ENCODE measurements at places on chromosomes 12 and 14.

DNA sequence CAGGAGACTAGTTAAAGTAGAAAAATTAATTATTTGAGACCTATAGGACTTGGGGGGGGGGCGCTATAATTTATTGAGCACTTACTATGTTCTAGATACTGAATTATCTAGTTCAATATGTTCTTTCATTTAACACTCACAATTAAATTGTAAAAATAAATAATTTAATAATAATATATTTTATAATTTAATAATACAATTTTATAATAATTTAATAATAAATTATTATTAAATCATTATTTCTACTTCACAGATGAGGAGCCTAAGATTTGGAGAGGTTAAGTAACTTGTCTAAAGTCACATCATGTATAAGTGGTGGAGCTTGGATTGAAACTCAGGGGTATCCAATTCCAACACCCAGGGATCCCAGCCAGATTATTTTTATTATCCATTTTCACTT, 98.8 kb upstream of the CCDC175 start:
- H3K36me3 ChIP-seq, result no peaks in the 10 kb centered on the region
- no peak for DNase-seq
- H3K27ac ChIP-seq, result no peak overlapping the region
- H3K4me1 ChIP-seq, result peaks cover 19% of the 10 kb centered on the region

DNA sequence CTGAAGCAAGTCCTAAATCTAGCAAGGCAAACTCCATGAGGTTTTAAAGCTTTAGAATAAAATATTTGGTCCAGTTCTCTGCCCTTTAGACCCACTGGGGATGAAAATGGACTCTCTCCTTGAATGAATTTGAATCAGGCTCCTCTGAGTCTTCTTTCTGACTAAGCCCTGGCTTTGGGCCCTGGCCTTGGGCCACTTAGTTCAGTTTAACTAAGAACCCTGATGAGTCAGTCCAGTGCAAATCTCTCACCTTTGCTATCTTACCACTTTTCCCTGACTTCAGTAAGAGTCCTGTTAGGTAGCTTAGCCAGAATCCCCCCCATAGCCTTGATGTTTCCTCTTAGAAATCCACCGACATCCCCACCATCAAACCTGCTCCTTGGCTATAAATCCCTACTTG, 427.5 kb downstream of the SNAPC1 start:
- H3K4me1 ChIP-seq, result no peaks in the 10 kb centered on the region
- no peaks in the 10 kb centered on the region for H3K36me3 ChIP-seq
- no peaks in the 10 kb centered on the region for H3K27me3 ChIP-seq
- H3K4me3 ChIP-seq, result no peak overlapping the region

DNA sequence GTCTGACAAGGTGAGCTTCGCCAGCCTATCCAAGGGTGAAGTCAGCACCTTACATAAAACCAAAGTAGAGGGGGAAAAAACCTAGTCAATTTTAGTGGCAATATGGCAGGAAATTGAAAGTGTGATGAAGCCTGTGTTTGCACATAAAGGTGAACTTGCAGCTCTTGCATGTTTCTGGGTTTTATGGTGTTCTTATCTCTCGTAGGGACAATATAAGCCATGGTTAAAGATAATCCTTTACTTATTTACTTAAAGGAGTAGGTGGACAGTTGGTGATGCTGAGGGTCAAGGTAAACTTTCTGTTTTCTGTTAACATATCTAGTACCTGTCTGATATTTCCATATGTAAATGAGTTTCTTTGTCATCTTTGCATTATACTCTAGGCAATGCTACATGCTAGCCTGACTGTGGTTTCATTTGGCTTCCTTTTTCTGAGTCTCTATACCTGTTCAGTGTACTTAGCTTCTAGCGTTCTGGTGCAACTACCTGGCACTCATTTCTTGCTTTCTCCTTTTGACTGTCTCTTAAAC, 32.8 kb downstream of the CCDC91 start:
- no peak overlapping the region for H3K27ac ChIP-seq
- DNase-seq, result no peak
- no peaks in the 10 kb centered on the region for H3K36me3 ChIP-seq
- H3K27me3 ChIP-seq, result no peaks in the 10 kb centered on the region

DNA sequence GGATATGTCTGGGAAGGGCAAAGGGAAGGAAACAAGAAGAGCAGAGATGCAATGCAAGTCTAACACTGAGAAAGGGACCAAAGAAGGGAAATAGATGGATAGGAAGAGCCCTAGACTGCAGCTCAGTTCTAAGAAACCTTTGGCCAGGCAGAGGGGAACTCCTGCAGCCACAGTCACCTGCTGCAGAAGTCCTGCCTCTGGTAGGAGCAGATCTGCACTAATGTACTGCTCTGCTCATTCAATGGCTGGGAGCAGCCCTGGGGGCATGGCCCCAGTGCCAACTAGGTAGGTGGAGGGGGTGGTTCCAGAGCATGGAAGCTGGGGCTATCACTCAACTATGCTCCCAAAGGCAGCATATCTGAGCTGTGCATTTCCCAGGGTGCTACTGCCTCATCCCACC, 388.9 kb downstream of the PCNX1 start:
- no peak overlapping the region for H3K27ac ChIP-seq
- no peak for DNase-seq
- no peaks in the 10 kb centered on the region for H3K36me3 ChIP-seq

DNA sequence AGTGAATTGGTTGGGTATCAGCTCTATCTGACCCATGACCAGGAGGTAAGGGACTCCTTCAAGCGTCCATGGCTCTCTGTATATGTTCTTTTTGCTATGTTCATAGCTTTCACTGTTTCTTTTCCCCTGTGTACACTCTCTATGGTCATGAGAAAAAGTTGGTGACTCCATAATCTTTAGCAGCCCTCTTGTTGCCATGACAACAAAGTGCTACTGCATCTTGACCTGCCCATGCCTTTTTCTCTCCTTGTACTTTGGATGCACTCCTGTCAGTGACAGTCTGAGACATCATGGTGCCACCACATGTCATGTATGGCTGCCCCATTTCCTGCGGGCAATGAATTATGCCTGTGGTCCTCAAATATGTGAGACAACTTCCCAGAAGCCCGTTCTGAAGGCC, 280.2 kb downstream of the TMEM121 start:
- no peak overlapping the region for H3K4me3 ChIP-seq
- DNase-seq, result no peak
- H3K4me1 ChIP-seq, result no peaks in the 10 kb centered on the region

GRCh38 chr14:81555051-81555450, 21.4 kb upstream of the SEL1L start:
- H3K4me3 ChIP-seq, result no peak overlapping the region
- no peak overlapping the region for H3K27ac ChIP-seq
- no peaks in the 10 kb centered on the region for H3K36me3 ChIP-seq
- no peak for DNase-seq
- H3K27me3 ChIP-seq, result no peaks in the 10 kb centered on the region

DNA sequence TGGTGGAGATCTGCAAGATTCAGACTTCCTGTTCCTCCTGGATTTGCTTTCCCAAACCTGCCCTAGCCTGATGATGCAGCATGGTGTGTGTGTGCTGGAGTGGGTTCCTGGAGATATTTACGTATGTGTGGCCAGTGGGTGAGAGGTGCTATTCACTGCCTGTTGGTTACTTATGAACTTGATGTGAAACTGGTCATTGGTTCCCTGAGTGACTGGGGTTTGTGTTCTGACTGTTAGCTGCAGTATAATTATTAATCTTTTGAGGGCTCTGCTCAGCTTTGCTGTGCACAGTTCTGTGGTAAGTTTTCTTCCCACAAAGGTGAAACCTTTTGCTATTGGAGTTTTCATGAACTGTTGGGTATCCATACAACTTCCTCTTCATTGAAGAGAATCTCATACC, 541.8 kb upstream of the FBXO33 start:
- no peaks in the 10 kb centered on the region for H3K36me3 ChIP-seq

DNA sequence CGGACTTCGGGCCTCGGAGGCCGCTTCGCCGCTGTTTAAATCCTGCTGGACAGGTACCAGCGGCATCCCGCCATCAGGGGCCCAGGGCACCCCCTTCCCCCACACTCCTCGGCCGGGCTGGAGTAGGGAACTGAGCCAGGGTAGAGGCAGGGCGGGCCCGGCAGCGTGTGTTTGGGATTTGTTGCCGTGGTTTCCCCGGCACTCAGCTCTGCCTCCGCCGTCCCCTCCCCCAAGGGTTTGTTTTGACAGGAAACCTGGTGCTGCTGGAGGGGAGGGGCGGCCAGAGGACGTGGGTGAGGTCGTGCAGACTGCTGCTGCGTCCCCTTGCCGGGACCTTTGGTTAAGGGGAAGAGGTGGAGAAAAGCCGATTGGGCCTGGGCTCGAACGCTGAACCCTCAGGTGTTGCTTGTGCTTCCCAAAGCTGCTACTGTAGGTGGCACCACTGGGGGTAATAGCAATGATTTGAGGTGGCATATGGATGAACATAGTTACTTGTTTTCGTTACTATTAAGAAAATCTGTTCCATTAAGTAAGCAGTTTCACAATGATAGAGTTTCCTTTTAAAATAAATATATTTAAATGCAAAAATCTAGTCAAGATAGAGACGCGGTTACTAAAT, 778 bp downstream of the TCP11L2 start:
- no peaks in the 10 kb centered on the region for H3K36me3 ChIP-seq
- no peaks in the 10 kb centered on the region for H3K27me3 ChIP-seq
- peaks cover 80% of the 10 kb centered on the region for H3K4me1 ChIP-seq
- peak overlapping the region; percentile 99 for H3K27ac ChIP-seq
- DNase-seq, result peak; percentile 80

DNA sequence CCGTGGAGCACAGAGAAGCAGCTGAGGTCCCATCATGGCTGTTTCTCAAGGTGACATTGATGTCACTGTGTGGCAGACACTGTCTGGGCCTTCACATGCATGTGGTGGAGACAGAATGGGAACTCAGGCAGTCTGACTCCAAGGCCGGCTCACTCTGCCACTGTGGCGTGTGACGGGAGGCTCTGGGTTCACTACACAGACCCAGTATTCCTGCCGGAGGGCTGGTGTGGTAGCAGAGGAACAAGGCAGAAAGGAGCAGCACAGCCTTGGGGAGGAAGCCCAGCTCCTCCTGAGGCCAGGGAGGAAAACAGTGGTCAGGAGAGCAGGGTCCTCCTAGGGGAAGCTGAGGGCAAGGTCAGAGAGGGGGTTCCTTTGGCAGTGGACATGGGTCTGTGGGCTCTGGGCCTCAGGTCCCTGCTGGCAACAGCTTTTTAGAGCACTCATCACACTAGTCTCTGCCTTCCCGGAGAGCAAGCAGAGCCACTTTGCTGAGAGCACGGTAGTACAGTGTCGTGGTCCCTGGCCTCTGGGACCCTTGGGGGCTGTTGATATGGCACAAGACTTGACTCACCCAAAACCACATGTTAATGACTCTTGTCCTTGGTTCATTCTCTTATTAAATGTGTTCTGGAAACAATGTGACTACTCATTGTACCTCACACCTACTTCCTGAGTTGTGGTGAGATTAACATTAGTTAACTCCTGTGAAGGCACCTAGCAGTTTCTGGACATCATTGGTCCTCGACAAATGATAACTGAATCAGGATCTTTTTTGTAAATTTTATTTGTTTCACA, 21.3 kb downstream of the DCAF4 start:
- no peaks in the 10 kb centered on the region for H3K4me1 ChIP-seq
- DNase-seq, result no peak
- H3K27ac ChIP-seq, result no peak overlapping the region
- peaks cover 3% of the 10 kb centered on the region for H3K36me3 ChIP-seq

GRCh38 chr12:53660041-53660440, 15.8 kb downstream of the ATP5MC2 start:
- no peak overlapping the region for H3K27ac ChIP-seq
- peaks cover 4% of the 10 kb centered on the region for H3K36me3 ChIP-seq
- H3K4me1 ChIP-seq, result peaks cover 40% of the 10 kb centered on the region
- H3K27me3 ChIP-seq, result no peaks in the 10 kb centered on the region
- H3K4me3 ChIP-seq, result peak overlapping the region; percentile 7

DNA sequence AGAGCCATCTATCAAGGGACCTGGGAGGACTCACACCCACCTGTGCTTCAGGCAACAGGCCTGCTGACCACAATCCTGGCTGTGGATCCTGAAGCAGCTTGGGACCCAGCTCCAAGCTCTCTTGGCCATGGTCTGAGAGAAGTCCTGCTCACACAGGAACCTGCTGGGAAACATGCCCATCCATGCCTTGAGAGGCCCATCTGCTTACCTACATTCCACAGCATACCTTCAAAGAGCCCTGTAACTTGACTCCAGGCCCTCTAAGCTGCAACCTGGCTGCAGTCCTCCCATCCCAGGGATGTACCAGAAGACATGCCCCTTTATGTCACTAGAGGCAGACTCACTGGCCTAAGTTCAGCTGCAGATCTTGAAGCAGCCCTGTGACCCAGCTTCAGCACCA, 61.7 kb upstream of the AMIGO2 start:
- no peak overlapping the region for H3K4me3 ChIP-seq
- no peaks in the 10 kb centered on the region for H3K4me1 ChIP-seq
- no peaks in the 10 kb centered on the region for H3K27me3 ChIP-seq
- no peak overlapping the region for H3K27ac ChIP-seq

DNA sequence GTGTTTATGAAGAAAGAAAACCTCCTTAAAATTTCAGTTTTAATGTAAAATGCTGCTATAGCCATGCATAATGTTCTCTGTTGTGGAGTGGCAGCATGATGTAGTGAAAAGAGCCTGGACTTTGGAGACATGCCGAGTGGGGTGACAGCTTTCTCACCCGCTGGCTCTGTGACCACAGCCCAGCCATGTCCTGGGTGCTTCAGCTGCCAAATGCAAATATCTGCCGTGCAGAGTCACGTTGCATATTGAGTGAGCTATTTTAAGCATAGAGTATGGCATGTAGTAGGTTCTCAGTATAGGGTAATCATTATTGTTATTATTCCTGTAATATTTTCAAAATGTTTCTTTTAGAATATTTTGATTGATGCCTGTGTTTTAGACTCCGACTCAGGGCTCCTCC, 15.5 kb upstream of the TCTN2 start:
- no peak for DNase-seq
- H3K4me3 ChIP-seq, result no peak overlapping the region
- H3K27me3 ChIP-seq, result no peaks in the 10 kb centered on the region
- H3K27ac ChIP-seq, result no peak overlapping the region
- no peaks in the 10 kb centered on the region for H3K4me1 ChIP-seq

GRCh38 chr12:130423136-130423535, 85.4 kb downstream of the PIWIL1 start:
- DNase-seq, result no peak
- no peaks in the 10 kb centered on the region for H3K36me3 ChIP-seq
- H3K27me3 ChIP-seq, result no peaks in the 10 kb centered on the region
- no peaks in the 10 kb centered on the region for H3K4me1 ChIP-seq
- H3K27ac ChIP-seq, result no peak overlapping the region

DNA sequence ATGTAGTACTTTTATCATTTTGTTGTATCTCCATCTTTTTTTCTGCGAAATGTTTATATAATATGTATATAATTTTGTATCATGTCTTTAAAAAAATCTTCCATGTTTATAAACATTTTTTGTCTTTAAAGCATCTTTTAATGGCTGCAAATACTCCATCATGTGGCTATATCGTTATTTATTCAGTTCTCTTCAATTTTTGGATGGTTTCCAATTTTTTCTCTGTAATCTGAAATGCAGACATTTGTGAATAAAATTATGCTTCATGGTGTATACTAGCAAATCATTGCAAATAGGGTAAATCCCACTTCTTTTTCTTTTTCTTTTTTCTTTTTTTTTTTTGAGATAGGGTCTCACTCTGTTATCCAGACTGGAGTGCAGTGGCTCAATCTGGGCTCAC, 54.0 kb downstream of the CPSF2 start:
- DNase-seq, result no peak
- H3K27ac ChIP-seq, result no peak overlapping the region
- no peaks in the 10 kb centered on the region for H3K27me3 ChIP-seq
- no peaks in the 10 kb centered on the region for H3K36me3 ChIP-seq
- H3K4me1 ChIP-seq, result no peaks in the 10 kb centered on the region
- H3K4me3 ChIP-seq, result no peak overlapping the region
